MV-4-11 (cell line): ENCODE measurements at places on chromosomes 2 and 18.
A peak's percentile ranks its signal among the peaks of the same experiment; 100 is the strongest.

DNA sequence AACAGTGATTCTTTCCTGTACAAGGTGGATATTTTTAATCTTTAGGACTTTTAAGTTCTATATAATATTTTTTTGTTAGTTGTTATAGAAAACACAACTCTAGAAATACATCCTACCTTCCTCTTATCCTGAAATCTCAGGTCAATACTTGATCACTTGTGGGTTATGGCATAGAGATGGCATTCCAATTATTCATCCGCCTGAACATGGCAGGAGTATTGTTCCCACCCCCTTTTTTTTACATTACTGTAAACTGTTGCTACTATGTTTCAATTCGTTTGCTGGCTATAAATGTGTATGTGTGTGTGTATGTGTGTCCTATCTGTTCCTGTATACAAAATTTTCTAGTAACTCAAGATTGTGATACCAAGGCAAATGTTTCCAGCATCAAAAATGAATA is 43.3 kb upstream of the FN1 start:
- no peak for DNase-seq

- DNase-seq: no peak
Observed at GRCh38 chr2:223652122-223652521, 50.0 kb upstream of the SCG2 start.

GRCh38 chr2:229931241-229931640 is 8.9 kb downstream of the FBXO36 start:
- DNase-seq: no peak

- DNase-seq: no peak
Observed at GRCh38 chr2:189157456-189157855, 22.1 kb downstream of the COL5A2 start.

- DNase-seq: peak; percentile 55
Observed at GRCh38 chr2:111617299-111618225, 266.4 kb downstream of the ANAPC1 start.

GRCh38 chr2:112540906-112541305 is 1.4 kb upstream of the POLR1B start:
- DNase-seq: no peak

- peak; percentile 44 for DNase-seq
Observed at GRCh38 chr2:241933179-241933911, 63.8 kb downstream of the RTP5 start.

GRCh38 chr2:134413430-134413829 is 159.6 kb downstream of the MGAT5 start:
- no peak for DNase-seq

GRCh38 chr2:86238354-86238753 is 39.1 kb downstream of the MRPL35 start:
- DNase-seq: no peak

DNA sequence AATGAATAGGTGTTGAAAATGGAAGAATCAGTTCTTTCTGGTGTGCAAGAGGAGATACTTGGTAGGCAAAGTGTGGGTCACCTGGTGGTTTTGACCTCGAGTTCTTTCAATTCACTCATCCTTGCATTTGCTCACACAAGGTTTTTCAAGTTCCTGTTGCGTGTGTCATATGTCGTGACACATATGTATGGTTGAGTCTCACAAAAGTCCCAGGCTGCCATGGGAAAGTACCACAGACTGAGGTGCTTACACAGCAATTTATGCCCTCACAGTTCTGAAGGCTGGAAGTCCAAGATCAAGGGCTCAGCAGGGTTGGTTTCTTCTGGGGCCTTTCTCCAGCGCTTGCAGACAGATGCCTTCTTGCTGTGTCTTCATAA is 64.4 kb downstream of the NCK2 start:
- DNase-seq: no peak

- DNase-seq: no peak
Observed at GRCh38 chr2:10352361-10352760, 49.7 kb downstream of the HPCAL1 start.

DNA sequence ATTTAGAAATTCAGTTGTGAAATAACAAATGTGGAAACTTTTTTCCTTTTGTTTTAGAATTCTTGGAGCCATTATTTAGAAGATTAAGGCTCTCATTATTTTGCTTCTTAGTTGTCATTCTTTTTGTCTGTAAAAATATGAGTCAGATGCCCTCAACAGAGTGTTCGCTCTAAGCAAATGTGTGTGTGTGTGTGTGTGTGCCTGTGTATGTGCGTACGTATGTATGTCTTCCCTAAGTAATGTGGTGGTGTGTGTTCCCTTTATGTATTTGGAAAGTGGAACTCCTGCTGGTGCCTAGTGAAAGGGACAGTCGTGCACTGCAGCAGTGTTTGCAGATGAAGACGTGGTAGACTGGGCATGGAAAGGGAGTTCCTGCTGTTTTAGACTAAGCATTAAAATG is 27.5 kb downstream of the ZNF407 start:
- peak; percentile 58 for DNase-seq

GRCh38 chr2:157245846-157246764 is 11.4 kb upstream of the GALNT5 start:
- no peak for DNase-seq

- peak; percentile 44 for DNase-seq
Observed at GRCh38 chr2:120287183-120288015, 34.7 kb downstream of the RALB start.

GRCh38 chr2:39837856-39838453 is 58.9 kb upstream of the THUMPD2 start:
- DNase-seq: peak; percentile 43

- no peak for DNase-seq
Observed at GRCh38 chr2:240275386-240275785, 134.9 kb upstream of the OTOS start.

- DNase-seq: no peak
Observed at GRCh38 chr18:79616651-79617510, 62.7 kb upstream of the CTDP1 start.

GRCh38 chr2:119786295-119786694 is 26.6 kb downstream of the PTPN4 start:
- DNase-seq: no peak

- DNase-seq: peak; percentile 72
Observed at GRCh38 chr18:46678785-46679399, 21.9 kb upstream of the LOXHD1 start.

DNA sequence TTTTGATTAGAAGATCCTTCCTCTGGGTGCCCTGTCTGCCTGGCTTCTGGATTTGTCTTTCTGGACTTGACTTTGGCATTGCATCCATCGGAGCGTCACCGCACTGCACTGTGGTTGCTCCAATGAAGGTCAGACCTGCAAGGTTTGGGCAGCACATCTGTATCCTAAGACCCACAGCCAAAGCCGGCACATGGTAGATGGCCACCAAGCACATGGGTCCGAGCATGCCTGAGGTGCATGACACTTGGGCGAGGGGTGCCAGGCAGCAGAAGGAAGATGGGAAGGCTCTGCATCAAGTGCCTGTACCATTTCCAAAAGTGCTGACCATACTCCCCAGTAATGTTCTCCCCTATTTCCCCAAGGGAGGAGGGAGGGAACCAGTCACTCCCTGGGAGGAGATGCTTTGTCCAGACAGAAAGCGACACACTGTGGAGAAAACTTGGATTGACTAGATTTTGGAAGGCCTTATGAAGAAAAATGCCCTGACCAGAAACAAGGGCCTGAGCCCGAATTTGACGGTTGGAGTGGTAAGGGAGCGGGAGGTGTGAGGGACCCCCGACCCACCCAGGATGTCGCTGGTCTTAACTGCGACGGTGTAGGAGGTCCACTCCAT is 149.9 kb downstream of the LOXHD1 start:
- DNase-seq: no peak

DNA sequence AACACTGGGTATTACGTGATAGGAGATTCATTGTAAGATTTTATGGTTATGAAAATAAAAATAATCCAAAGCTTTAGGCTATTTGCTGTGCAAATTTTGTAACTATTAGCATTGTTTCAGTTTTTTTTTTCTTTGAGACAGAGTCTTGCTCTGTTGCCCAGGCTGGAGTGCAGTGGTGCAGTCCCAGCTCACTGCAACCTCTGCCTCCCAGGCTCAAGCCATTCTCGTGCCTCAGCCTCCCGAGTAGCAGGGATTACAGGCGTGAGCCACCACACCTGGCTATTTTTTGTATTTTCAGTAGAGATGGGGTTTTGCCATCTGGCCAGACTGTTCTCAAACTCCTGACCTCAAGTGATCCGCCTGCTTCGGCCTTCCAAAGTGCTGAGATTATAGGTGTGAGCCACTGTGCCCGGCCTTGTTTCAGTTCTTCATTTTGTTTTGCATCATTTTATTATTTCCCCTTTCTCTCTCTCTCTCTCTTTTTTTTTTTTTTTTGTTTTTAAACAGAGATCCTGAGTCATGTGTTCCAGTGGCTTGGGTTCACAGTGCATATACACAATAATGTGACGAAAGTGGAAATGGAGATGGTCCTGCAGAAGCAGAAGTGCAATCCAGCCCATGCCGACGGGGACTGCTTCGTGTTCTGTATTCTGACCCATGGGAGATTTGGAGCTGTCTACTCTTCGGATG is 25.8 kb downstream of the CASP10 start:
- DNase-seq: peak; percentile 97

- DNase-seq: peak; percentile 45
Observed at GRCh38 chr2:40256649-40257048, 195.2 kb downstream of the SLC8A1 start.

GRCh38 chr2:196597531-196597930 is 42.0 kb upstream of the CCDC150 start:
- DNase-seq: no peak

GRCh38 chr18:33826151-33826550 is 248.1 kb downstream of the ASXL3 start:
- no peak for DNase-seq

- peak; percentile 43 for DNase-seq
Observed at GRCh38 chr18:46148810-46149209, 44.6 kb downstream of the HAUS1 start.

GRCh38 chr18:46322941-46323340 is 218.8 kb downstream of the HAUS1 start:
- no peak for DNase-seq

GRCh38 chr2:130832296-130832940 is 4.3 kb upstream of the ARHGEF4 start:
- DNase-seq: no peak

GRCh38 chr2:179440642-179441251 is 176.1 kb upstream of the SESTD1 start:
- peak; percentile 47 for DNase-seq

DNA sequence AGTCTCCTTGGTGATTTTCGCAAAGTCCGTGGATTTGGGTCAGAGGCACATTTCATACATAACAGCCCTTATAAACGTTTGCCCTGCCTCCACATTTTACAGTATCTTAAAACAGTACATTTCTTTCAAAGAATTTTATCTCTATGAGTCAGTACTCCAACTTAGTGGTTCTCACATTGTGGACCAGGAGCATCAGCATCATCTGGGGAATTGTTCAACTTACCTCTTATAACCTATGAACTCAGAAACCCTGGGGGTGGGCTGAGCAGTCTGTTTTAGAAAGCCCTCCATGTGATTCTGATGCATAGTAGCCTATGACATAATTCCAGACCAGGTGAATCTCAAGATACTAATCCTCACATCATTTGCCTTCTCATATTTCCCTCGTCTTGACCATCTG is 12.4 kb downstream of the SUPT7L start:
- DNase-seq: no peak

GRCh38 chr2:227150222-227150936 is 13.6 kb downstream of the COL4A4 start:
- DNase-seq: no peak

GRCh38 chr18:69612242-69612641 is 211.6 kb downstream of the DOK6 start:
- no peak for DNase-seq

GRCh38 chr2:159129824-159130223 is 156.7 kb downstream of the WDSUB1 start:
- no peak for DNase-seq

DNA sequence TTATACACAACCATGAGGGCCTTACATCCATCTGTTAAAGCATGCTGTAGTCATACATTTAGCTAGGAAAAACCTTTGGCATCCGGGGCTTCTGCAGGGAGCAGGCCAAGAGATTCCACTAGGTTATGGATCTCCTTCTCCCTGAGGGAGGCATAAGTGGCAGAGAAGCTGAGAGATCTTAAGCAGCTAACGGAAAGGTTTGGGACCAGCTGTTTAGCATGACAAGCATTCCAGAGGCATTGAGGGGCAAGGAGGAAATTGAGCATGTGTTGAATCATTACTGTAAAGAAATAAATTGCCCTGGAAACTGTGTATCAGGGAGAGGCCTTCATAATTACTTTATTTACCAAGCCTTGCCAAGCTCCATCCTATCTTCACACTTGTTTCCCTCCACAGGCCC is 643.1 kb downstream of the CNTNAP5 start:
- no peak for DNase-seq

DNA sequence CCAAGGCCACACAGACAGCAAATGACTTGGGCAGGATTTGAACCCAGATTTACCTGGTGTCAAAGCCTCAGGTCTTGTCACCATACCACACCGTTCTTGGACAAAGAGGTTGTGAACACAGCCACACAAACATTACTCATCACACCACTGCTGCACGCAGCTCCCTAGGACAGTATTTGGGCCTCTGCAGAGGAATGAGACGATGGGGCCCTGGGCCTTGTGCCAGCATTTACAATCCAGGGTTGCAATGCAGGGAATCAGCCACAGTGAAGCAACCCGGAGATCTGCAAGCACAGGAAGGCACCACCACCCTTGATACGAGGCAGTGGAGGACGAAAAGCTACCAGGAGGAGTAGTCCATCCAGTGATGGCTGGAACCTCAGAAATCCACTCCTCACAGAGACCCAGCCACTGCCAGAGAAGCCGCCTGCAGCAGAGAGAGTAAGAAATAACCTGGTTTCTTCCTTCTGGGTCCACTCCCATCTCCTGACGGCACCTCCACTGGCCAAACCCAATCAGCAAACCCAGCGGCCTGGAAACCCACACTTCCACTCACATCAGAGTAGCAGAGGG is 3.7 kb upstream of the MTCL1 start:
- no peak for DNase-seq

GRCh38 chr18:24051031-24051947 is 36.7 kb downstream of the TTC39C start:
- DNase-seq: no peak

GRCh38 chr18:45291621-45292615 is 323.4 kb upstream of the SLC14A2 start:
- DNase-seq: peak; percentile 73

DNA sequence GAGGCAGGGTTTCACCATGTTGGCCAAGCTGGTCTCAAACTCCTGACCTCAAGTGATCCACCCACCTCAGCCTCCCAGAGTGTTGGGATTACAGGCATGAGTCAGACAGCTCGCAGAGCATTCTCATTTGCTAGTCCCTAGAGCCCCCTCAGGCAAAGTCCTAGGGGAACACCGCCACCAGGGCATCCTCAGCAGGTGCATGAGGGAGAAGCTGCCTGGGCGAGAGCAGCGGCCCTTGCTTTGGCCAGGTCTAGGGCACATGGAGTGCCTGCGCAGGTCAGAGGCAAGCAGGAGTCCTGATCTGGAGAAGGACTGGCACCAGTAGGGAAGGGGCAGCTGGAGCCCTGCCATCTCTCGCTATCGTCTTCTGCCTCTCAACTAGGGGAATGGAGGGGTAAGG is 32.4 kb downstream of the NGEF start:
- no peak for DNase-seq

GRCh38 chr2:88122141-88122884 is 5.5 kb downstream of the FABP1 start:
- no peak for DNase-seq

- peak; percentile 37 for DNase-seq
Observed at GRCh38 chr2:214019229-214019972, 391.5 kb upstream of the VWC2L start.

GRCh38 chr2:15177103-15177502 is 384.0 kb downstream of the NBAS start:
- DNase-seq: peak; percentile 23

- DNase-seq: no peak
Observed at GRCh38 chr18:68843473-68844089, 45.7 kb downstream of the CCDC102B start.

GRCh38 chr18:36757081-36757480 is 71.7 kb downstream of the TPGS2 start:
- DNase-seq: peak; percentile 25
